ENCODE measurements at places on chromosomes 3 and 15.
A peak's percentile ranks its signal among the peaks of the same experiment; 100 is the strongest.

DNA sequence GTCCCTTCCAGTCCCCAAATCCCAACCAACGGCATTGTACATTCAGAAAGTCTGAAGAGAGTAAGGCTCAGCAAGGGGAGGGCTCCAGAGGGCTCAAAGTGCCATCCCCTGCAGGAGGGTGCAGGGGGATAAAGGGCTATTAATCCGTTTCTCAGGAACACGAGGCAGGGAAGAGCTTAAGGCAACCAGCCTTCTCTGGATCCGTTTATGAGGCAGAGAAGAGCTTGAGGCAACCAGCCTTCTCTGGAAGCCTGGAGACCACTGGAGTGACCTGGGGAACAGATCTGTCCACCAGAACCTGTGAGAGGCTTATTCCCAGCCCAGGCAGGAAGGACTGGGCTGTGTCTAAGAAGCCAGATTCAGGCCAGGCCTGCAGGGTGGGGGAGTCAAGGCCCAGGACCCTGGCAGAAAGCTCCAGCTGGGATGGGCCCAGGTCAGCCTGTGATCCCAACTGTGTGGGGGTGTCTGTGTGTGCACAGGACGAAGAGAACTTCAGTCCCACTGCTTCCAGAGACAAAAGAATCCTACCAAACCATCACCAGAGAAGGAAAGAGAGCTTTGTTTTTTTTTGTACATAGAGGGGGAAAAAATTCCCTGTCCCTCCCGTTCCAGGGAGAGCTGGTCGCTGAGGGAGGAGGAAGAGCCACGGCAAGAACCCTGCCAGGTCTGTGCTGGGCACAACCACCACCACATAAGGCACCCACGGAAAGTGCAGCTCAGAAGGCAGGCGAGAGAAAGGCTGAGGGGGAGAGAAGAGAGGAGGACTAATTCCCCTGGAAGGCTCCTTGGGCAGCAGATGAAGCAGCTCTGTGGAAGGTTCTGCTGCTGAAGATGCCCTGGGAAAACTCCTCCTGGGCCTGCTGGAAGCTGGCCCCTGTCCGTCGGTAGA, 1.6 kb upstream of the ULK3 start:
- no peak for DNase-seq

DNA sequence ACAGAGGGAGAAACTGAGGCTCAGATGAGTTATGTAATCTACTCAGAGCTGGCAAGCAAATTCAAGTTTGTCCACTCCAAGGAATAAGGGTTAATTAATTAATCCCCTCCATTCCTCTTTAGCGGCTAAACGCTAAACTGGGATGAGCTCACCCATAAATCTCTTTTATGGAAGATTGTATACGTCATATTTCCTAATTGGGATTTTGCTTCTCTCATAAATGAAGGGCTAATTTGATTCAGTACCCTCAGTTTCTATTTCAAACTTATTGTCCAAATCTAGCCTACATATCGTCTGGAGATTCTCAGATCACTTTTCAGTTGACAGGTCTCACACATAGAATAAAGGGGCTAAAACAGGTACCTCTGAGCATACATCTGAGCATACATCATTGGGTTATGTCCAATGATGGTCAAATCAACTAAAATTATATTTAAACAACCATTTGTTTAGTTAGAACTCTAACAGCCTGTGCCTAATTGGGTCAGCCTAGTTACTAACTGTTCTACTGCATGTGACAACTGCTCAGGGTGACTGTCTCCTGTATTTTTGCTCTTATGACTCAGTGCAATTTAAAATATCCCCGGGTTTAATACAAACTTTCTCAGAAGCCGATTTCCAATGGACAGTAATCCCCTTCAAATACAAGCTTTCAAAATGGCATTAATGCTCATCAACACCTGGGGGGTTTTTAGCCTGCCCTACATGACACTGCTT, 57.6 kb upstream of the PLXND1 start:
- no peak for DNase-seq

DNA sequence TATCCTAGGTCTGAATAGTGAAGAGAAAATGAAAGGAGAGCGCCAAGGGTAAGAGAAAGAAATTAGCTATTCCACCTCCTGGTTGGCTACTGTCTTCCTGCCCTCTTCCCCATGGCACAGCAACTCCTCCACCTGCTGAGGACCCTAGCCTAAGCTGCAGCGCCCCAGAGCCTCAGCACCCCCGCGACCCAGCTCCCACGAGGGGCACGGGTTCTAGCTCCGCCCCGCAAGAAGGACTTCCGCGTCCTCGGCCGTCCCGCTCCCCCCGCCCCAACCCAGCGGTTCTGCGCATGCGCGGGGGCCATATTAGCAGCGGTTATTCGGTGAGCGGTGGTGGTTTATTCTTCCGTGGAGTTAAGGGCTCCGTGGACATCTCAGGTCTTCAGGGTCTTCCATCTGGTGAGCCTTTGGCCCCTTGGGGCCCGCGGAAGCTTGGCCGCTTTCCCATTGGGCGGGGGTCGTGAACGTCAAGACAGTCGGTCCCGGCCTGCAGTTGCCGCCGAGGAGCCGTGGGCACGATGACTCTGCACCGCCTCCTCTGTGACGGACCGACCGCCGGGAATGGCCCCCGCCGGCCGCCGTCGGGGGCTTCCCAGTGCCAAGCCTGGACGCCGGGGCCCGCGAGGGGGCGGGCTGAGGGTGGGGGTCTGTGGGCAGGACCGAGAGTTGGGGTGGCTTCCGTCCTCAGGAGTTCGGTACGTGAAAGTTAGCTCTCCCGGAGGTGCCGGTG, at the start of gene PSMA4:
TSS of gene PSMA4 (plus strand) at position 304 of the 730 bp plus-strand sequence. CDS start 1,484 bp downstream, outside the sequence.
- DNase-seq, result peak; percentile 93

DNA sequence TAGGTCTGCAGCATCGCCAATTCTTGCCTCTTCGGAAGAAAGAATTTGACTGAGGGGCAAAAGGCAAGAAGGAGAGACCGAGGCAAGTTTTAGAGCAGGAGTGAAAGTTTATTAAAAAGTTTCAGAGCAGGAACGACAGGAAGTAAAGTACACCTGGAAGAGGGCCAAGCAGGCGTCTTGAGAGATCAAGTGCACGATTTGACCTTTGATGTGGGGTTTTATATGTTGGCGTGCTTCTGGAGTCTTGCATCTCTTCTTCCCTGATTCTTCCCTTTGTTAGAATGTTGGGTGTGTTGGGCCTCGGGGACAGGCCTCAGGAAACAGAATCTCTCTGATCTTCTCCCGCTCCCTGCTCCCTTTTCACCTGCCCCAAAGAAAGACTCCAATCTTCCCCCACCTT, 40.6 kb upstream of the FLNB start:
- no peak for DNase-seq

DNA sequence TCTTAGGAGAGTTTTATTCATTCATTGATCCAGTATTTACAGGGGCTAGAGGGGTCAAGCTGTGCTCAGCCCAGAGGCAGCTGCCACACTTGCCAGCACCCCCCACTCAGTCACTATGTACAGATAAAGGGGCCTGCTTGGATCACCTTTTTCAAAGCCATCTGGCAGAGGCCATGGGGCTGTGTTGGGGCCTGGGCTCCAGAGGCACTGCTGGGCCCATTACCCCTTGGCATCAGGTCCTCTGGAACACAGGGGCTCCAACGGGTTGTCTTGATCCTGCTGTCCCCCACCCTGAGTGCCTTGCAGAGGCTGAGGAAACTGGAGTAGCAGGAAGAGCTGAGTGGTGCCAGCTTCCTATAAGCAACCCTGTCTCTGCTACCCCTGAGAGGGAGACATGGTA, 43.9 kb downstream of the SEMA3G start:
- DNase-seq, result no peak

- DNase-seq, result peak; percentile 73
Measured at GRCh38 chr15:31200735-31201151, 99.2 kb upstream of the TRPM1 start.

DNA sequence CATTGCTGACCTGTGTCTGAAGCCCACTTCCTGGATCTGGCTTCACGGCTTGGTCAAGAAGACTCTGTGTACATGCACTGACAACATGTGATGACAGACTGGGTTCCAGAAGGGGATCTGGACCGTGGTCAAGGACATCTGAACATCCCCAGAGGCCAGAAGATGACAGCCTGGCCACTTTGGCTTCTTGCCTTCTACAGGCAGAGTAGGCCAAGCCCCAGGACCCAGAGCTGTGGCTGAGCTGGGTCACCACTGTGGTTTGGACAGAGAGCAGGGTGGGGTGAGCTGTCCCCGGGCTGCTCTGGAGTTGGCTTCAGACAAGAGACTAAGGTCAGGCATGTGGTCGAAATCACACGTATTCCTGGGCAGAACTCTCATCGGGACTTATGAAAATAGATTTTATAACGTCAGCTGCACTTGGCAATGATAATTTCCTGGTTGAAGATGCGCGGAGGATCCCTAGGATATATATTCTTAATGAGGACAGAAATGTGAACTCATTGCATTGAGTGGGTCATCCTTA, 114.1 kb upstream of the FRMD4B start:
- DNase-seq, result no peak

GRCh38 chr3:134374105-134374790, at the start of gene AMOTL2:
Gene AMOTL2 (minus strand): TSS chr3:134374447. CDS start chr3:134371433, 3,014 bp downstream.
- no peak for DNase-seq

- DNase-seq, result no peak
Measured at GRCh38 chr3:129449279-129450115, 9.5 kb downstream of the IFT122 start.

- DNase-seq, result no peak
Measured at GRCh38 chr3:89586256-89586655, 478.8 kb downstream of the EPHA3 start.

DNA sequence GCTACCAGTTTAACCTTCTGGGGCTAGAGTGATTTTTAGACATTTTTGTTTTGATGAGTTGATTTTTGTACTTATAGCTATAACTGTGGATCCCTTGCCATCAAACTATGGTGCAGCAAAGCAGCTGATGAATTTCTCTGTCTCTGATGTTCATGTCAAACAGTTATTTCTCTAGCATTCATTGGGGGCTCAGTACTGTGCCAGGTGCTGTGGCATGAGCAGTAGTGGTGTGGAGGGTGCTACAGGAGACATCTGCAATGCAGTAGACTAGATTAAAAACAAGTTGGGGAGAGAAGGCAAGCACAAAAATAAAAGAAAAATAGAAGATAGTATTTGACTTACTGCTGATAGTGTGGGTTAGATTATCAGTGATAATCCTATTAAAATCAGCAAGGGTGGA, 95.3 kb downstream of the AKAP13 start:
- DNase-seq, result no peak

- no peak for DNase-seq
Measured at GRCh38 chr3:15812183-15812582, 14.4 kb upstream of the ANKRD28 start.

DNA sequence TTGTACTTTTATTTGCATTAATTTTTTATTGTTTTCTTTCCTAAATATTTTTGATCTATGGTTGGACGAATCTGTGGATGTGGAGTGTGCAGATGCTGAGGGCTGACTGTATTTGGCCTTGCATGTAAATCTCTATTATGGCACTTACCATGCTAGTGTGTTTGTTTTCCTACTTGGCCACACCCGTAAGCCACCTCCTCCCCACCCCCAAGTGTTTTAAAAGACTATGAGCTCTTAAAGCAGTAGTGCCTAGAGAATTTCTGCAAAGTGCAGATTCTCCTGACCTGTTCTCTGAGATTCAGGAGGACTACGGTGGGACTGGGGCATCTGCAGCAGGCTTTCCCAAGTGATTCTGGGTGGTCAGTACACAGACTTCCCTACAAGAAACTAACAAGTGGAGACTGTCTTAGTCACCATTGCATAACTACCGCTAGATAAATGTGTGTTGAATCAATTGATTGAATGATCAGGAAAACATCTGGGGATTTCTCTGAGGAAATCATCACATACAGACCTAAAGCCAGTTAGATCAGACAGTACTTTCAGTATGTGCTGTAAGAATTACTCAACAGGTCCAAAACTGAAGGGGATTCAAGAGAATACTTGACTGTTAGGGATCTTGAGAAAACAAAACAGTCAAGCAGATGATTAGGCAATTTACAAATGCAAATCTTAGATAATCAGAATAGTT, 6.2 kb upstream of the TIPARP start:
- DNase-seq, result no peak

- no peak for DNase-seq
Measured at GRCh38 chr3:30273304-30274072, 332.9 kb upstream of the TGFBR2 start.

- no peak for DNase-seq
Measured at GRCh38 chr3:126999383-126999782, 16.5 kb downstream of the PLXNA1 start.

DNA sequence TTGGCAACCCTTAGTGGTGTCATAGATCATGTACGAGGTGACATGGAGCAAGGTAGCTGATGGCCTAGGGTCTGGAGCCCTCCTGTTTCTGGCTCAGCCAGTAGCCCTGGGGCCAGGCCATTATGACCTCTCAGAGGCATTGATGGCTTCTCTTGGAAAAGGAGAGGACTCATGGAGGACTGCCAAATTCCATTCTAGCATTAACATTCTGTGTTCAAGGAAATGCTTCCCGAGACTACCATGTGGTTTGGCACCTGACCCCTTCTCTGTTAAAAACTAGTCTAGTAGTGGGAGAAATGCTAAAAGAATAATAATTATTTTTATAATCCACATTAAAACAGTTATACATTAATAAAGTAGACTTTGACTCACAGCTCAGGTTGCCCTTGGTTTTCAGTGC, 40.2 kb upstream of the ADAMTSL3 start:
- DNase-seq, result no peak

- DNase-seq, result no peak
Measured at GRCh38 chr15:93987068-93987467, 244.3 kb upstream of the MCTP2 start.

GRCh38 chr15:43105077-43105736, 631 bp downstream of the UBR1 start:
- DNase-seq, result peak; percentile 7

- DNase-seq, result no peak
Measured at GRCh38 chr3:102092617-102093466, 243.5 kb downstream of the NFKBIZ start.

GRCh38 chr3:13015286-13016082, 57.7 kb downstream of the IQSEC1 start:
- DNase-seq, result peak; percentile 40

- DNase-seq, result no peak
Measured at GRCh38 chr3:13234666-13235065, 161.4 kb upstream of the IQSEC1 start.

DNA sequence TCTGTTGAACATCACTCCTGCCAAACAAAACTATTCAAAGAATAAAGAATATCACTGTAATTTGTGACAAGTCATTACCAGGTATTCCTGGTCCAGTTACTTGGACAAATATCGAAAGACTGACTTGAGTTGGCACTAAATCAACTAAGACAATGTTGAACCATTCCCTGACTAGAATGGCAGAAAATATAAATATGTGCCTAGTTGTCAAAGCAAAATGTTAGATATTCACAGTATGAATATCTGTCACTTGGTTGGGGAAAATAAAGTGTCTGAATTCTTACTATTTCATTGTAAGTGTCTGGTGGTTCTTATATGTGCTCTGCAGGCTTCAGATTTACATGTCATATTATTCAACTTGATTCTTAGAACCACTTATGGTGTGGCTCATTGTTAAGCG, 470.2 kb downstream of the NAALADL2 start:
- DNase-seq, result no peak

- no peak for DNase-seq
Measured at GRCh38 chr3:11601446-11602238, 42.1 kb downstream of the VGLL4 start.

GRCh38 chr3:49024449-49024848, 2.5 kb downstream of the NDUFAF3 start:
- no peak for DNase-seq

Measured in activated CD4-positive, alpha-beta T cell treated with anti-CD3 and anti-CD28 coated beads, Interleukin-2, amount 50 U/mL, for 4 hours (primary cell).